SIG-M5 (cell line): ENCODE measurements at places on chromosomes 11 and 22.

- no peak for DNase-seq
Observed at GRCh38 chr11:95268391-95268790, 37.4 kb upstream of the SESN3 start.

DNA sequence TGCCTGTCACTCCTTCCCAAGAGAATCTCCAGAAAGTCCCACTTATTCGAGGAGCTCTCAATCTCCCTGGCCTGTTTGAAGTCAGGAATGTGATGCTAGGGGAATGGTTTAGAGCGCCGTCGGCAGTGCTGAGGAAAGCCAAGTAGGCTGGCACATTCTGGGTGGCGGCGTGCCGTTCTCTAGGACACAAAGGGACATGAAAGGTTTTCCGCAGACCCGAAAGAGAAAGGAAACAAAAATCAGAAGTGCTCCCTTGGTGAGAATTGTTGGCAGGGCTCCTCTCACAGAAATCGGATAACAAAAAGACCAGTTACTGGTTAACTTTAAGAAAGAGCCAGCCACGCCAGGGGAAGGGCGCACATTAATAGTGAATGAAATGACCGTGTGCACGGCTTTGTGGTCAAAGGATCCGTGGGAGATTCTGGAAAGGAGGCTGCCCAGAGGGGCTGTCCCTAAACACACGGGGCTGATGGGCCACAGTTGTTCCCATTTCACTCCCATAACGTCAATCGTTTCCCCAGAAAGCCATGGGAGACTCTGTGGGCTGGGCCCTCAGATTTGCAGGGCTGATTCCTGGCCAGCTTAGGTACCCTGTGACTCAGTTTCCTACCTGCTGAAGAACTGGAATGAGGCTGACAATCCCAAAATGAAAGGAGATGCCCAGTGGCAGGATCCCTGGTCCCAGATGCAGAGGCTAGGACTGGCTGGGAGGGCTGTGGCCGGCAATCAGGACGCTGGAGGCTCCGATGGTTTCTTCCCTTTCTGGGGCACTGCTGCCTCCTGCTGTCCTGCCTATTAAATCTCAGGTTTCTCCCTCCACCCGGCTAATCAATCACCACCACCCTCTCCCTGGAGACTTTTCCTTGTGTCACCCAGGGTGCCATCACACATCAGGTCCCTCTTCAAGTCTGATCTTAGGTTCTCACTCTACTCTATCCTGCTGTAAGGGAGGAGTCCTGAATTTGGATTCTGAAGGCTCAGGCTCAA lies 82.3 kb downstream of the RCN1 start:
- no peak for DNase-seq

DNA sequence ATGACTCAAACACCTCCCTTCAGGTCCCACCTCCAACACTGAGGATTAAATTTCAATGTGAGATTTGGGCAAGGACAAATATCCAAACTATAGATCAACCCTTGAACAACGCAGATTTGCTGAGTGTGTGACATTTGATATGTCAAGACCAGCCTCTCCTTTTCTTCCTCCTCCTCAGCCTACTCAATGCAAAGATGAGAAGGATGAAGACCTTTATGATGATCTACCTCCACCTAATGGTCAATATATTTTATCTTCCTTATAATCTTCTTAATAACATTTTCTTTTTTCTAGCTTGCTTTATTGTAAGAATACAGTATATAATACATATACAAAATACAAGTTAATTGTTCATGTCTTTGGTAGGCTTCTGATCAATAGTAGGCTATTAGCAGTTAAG lies 67.5 kb upstream of the MPPED2 start:
- DNase-seq = no peak

DNA sequence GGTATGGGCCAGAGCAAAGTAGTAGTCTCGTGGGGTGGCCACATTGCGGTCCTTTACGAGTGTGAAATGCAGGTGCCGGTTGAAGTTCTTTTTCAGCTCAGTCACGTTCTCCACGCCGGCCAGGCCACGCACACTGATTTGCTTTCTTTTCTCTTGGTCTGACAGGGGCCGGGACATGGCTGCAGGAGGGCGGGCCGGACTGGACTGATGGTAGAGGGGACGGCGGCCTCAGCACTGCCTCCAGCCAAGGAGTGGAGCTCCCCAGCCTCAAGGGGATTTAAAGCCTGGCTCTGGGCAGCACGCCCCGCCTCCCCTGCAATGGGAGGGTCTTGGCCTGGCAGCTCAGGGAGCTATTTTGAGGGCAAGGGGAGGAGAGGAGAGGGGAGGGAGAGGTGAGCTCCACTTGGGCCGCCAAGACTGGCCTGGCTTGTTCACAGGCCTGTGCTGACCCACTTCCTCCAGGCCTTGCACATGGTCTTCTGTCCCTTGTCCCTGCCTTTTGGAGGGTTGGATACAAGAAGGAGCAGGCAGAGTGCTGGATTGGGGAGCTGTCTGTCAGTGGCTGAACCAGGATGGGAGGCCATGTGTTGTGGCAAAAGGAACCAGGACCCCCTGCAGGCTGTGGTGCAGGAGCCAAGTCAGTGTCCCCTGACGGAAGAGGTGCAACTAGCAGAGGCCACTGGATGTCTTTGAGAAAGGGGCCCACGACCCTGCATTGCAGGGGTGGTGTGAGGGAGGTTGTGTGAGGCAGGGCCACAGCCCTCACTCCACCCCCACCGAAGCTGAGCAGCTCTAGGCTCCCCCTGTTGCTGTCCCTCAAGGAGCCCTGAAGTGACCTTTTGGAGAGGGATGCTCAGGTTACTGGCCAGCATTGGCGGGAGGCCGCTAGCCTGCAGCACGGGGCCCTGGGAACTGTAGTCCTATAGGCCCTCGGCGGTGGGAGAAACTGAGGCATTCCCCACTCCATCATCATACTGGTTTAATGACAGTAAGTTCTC lies at the start of gene PYGM:
Gene PYGM (minus strand): TSS at position 253 of the 998 bp plus-strand sequence. CDS start 76 bp downstream, at position 177.
- DNase-seq = no peak

DNA sequence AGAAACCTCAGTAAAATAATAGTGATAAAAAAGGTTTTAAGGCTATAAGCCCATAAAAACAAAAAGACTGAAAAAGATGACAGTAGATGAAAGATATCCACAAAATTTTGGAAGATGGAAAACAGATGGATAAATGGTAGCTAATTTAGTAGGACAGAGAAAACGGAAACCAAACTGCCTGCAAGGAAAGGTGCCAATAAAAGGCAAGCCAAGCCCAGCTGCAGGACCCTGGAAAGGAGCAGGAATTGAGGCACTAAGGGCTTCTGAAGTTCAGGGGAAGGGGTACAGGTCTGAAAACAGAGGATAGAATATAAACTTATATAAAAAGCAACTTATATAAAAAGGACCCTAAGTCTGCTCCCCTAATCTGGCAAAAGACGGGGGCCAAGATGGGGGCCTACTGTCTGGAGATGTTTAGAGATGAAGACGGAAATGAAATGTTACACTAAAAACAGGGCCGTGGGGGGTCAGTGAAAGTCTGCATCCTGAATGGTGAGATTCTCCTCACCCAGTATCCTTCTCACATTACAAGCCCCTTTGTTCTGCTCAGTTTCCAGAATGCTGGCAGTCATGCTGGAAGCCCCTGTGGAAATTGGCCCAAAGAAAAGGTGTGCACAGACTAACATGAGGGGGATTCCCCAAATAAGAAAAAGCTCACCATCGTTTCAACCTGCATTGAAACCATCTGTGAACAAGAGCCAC lies 269.3 kb upstream of the PITPNB start:
- DNase-seq = no peak

- no peak for DNase-seq
Observed at GRCh38 chr22:33848251-33848650, 72.0 kb downstream of the LARGE1 start.

GRCh38 chr22:45235851-45236342 lies 4.8 kb downstream of the KIAA0930 start:
- DNase-seq = no peak

DNA sequence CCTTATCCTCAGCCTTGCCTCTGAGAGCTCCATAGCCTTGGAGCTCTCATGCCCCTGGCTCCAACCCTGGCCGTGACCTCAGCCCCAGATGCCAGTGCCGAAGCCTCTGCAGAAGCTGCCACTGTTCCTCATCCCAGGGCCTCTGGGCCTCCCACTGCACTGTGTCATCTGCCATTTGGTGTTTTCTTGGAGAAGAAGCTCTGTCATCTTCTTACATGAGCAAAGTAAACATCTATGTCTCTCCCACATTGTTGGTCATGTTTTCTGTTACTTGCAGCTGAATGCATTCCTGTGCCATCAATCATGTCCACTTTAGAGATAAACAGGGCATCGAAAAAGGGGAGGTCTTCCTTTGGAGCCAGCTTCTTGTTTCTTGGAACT lies 45.0 kb upstream of the FTH1 start:
- no peak for DNase-seq

- DNase-seq = no peak
Observed at GRCh38 chr11:120182790-120183491, 27.9 kb upstream of the OAF start.

GRCh38 chr22:42673898-42674401 lies 24.8 kb upstream of the CYB5R3 start:
- no peak for DNase-seq

GRCh38 chr22:45210174-45210573 lies 30.5 kb downstream of the KIAA0930 start:
- DNase-seq = no peak

GRCh38 chr11:70583781-70584218 lies 185.5 kb downstream of the CTTN start:
- DNase-seq = no peak

- no peak for DNase-seq
Observed at GRCh38 chr11:11732116-11732515, 109.7 kb upstream of the USP47 start.

DNA sequence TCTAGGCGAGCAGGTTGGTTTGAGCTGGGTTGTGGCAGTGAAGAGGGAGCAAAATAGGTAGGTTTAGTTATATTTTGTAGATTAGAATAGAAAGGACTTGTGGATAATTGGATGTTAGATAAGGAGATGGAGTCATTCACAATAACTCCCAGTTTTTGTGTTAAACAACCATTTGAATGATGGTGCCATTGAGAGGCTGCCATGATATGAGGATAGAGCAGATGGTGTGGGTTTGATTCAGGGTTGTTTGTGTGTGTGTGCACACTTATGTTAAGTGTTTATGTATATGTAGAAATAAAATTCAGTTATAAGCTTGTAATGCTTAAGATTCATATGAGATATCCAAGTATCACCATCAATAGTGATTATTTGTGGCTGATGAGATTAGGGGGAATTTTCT lies 166.6 kb downstream of the NXPE2 start:
- no peak for DNase-seq

DNA sequence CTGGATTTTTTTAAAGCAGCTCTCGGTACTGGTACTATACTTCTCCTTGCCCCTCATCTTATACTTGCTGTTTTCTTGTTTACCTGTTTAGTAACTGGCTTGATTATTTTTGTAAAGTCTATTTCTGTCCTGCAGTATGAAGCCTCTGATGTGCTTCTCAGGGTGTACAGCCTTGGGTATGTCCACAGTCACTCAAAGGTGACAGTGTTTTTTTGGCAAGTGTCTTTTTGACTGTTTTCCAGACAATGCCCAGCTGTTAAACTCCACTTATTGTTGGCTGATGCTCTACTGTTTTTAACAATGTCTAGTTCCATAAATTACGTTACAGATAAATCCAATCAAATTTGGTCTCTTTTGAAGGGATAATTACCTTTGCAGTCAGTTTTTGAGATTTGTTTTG lies 475.2 kb downstream of the JRKL start:
- DNase-seq = no peak

- DNase-seq = no peak
Observed at GRCh38 chr11:69207165-69207889, 51.6 kb downstream of the SMIM38 start.

- DNase-seq = no peak
Observed at GRCh38 chr11:113849713-113850112, 25.7 kb downstream of the USP28 start.

DNA sequence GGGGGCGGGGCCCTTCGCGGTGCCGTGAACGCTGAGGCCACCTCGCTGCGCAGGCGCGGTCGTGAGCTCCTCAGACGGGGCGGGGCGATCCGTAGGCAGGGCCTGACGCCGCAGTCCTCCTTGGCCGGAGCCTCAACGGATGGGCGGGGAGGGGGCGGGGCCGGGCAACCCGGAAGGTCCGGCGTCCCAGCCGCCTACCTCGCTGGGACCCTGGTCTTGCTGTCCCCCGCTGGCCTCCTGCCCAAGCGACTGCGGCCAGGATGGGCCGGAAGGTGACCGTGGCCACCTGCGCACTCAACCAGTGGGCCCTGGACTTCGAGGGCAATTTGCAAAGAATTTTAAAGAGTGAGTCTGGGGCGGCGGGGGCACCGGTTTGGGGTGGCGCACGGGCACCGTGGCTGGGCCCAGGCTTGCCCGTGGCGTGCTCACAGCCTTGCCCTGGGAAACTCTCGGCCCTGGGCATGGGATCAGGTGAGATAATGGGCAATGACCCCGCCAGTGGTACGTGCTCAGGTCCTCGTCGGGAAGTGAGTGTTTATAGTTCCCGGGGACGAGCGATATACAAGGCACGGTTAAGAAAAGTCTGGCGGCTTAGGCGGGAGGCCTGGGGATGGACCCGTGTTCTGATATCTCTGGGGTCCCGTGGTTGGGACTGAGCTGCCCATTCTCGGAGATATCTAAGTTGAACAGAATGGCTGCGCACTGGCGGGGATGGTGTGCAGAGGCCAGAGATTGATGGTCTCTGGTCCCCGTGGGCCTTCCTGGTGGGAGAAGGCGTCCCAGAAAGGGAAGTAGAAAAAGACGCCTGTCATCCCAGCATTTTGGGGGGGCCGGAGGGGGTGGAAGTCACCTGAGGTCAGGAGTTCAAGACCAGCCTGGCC lies at the start of gene NADSYN1:
Gene NADSYN1 (plus strand): TSS at position 167 of the 881 bp plus-strand sequence. CDS start 94 bp downstream, at position 261.
- peak; percentile 20 for DNase-seq

- no peak for DNase-seq
Observed at GRCh38 chr11:3153291-3153861, 11.7 kb downstream of the OSBPL5 start.

GRCh38 chr22:39946503-39947219 lies 13.5 kb upstream of the TMA7B start:
- no peak for DNase-seq

DNA sequence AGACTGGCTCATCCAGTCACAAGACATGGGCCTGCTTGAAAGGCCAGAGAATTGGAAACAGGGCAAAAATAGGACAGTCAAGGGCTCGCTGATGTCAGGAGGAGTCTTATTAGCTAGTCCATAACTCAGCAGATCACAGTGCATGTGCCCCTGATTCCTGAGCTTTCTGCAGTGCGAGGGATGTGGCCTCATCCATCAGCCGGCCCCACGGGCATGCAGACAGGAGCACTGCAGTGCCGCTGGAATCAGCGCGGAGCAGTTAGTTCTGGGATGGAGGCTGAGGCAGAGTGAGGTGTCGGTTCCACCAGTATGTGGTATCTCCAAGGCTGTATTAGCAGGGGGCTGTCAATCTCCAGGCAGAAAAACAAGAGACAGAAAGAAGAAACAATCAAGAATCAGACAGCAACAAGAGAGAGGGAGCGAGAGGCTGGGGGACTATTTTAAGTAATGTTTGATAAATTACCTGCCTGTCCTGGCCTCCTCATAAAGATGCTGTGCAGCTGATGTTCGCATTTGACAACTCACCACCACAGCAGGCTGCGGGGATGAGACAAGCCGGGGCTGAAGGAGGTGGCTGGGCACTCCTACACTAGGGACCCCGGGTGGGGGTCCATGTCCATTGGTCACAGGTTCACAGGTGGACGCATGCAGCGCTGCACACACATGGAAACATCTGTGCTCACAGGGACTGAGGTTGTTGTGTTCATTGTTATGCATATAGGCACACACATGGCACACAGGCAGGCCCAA lies 167.2 kb downstream of the TRIM29 start:
- DNase-seq = no peak

- no peak for DNase-seq
Observed at GRCh38 chr11:25183411-25183810, 686.6 kb downstream of the LUZP2 start.
